T-helper 2 cell (primary cell): ENCODE measurements at places on chromosomes 7 and 10.

GRCh38 chr10:110169586-110169985, 37.8 kb upstream of the MXI1 start:
- DNase-seq: no peak

- no peak for DNase-seq
Measured at GRCh38 chr10:15585303-15585715, 134.4 kb downstream of the ITGA8 start.

- no peak for DNase-seq
Measured at GRCh38 chr10:59922907-59923306, 16.6 kb upstream of the CCDC6 start.

DNA sequence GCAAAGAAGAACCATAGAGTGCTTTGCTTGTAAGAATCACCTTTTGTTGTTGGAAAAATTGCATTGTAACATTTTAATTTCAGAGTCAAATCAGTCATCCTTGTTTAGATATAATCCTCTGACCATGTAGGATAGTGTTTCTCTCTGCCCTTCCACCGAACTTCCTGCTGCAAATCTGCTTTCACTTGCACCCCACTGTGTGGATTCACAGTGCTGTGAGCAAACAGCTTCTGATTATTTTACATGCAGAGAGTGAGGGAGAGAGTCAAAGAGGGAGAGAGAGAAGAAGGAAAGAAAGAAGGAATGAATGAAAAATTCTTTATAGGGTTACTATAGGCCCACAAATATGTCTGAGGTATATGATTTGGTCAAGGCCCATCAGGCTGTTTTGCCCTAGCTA, 30.0 kb upstream of the SEM1 start:
- DNase-seq: no peak
